Activated CD4-positive, CD25-positive, alpha-beta regulatory T cell treated with anti-CD3 and anti-CD28 coated beads, Interleukin-2, amount 50 U/mL, for 24 hours (primary cell): ENCODE measurements at places on chromosomes 12 and 14.
A peak's percentile ranks its signal among the peaks of the same experiment; 100 is the strongest.

GRCh38 chr12:118188690-118189371 is 52.9 kb downstream of the PEBP1 start:
- ATAC-seq: no peak

- ATAC-seq: no peak
Measured at GRCh38 chr12:73106896-73107295, 834.7 kb downstream of the TRHDE start.

- no peak for ATAC-seq
Measured at GRCh38 chr12:2372178-2372577, 319.4 kb downstream of the CACNA1C start.

DNA sequence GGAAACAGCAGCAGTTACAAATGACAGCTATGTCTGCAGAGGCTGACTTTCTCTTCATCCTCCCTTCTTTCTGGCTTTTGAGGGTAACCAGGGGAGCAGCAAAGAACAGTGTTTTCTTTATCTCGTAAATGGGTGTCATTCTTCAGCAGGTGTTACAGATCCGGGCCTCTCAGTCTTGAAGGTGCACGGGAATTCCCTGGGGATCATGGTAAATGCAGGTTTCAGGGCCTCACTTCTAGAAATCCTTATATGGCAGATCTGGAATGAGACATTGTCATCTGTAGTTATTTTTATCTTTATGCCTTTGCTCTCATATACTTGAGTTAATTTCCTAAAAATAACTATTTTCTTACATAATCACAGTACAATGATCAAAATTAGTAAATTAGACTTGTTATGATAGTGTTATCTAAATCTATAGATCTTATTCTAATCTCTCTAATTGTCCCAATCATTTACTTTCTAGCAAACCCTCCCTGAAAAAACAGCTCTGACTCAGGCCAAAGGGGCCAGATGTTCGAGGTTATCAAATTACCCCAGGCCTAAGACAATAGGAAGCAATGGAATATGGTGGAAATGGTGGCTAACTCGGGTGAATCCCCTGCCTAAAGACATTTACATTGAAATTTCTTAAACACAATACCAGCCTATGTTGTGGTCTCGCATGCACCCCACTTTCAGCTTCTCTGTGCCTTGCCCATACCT is 145.0 kb downstream of the CAND1 start:
- ATAC-seq: no peak

- no peak for ATAC-seq
Measured at GRCh38 chr12:2334689-2335088, 281.9 kb downstream of the CACNA1C start.

- no peak for ATAC-seq
Measured at GRCh38 chr12:16238661-16239060, 38.8 kb downstream of the SLC15A5 start.

- ATAC-seq: peak; percentile 63
Measured at GRCh38 chr14:64303471-64303917, 9.3 kb upstream of the ESR2 start.

DNA sequence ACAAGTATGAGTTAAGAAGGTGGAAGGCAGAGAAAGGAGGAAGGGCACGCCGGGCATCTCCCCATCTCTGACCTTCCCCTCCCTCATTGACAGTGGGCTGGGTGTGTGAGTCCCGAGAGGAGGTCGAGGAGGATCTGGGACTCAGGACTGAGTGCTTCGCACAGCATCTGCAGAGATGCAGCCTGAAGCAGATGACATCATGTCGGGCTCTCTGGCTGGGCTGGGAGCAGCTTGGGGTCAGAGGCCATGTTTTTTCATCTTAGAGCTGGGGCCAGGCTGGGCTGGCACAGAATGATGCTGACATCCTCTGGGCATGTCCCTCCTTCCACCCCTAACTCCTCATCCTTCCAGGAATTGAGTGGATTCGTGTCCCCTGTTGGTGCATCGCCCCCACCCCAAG is 43.5 kb downstream of the CMKLR1 start:
- no peak for ATAC-seq

DNA sequence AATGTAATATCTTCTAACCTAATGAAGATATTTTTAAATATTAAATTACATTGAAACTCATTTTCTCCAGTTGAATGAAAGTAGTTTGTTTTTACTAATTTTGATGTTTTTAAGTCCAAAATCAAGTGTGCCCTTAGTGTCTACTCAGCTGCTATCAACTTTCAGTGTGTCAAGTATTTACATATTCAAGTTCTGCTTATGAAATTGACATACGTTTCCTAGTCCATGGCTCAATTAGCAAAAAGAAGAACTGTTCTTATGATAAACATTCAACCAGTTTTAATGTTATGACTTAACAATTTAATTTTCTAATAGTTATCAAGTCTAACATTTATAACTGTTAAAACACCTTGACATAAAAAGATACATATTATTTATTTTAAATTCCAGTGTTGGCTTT is 137.1 kb downstream of the DUSP6 start:
- no peak for ATAC-seq

DNA sequence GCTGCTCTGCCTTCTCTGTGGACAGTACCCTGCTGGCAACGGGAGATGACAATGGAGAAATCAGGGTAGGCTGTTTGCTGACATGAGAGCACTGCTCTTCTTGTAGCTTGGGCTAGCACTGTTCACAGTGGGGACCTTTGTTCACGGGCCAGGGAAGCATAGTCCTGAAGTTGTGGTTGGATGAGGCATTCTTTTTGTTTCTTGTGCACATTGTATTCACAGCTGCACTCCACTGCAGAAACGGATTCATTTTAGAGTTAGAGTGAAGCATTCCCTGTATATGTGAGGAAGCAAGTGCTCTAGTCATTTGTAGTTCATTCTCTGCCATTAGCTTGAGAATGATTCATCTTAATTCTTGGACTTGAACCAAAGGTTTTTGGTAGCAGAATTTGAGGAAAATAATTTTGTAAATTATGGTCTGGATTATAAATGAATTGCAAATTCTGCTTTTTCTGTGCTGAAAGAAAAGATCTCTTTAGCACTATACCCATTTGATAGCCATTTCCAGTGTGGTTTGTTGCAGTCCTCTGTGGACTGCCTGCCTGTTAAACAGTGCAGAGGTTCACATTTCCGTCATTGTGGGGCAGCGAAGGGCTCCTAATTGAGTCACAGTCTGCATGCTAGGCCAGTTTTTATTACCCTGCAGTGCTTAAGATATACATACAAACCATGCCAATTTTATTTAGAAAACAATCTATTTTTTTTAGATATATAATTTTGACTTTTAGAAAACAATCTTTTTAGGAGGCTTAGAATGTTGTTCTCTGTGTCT is 80.6 kb downstream of the APAF1 start:
- ATAC-seq: peak; percentile 58

DNA sequence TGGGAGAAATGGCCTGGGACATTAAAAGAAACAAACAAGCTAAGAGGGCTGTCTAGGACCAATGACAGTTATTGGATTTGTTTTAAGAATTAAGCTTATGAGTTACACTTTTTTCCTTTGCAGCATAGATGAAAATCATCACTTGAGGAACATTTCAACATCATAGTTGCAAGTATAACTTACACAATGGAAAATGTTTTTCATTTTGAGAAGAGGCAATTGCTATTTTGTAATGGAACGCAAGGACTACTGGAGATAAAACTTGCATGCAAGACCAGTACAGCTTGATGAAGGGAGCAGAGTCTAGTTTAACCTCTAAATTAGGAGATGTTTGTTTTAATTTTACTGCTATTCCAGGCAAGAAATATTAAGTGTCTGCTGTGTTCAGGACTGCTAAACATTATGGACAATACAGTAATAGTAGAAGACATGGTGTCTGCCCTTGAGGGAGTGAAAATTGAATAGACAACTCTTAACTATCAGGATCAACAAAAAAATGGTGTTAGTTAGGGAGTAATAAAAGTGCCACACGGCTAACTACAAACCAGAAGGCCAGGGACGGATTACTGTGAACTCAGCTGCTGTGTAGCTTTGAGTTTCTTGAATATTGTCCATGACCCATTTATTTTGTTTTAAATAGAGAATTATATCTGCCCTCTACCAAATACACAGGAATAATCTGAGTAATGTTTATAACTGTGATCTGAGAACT is 374.5 kb downstream of the RAD51B start:
- ATAC-seq: no peak

DNA sequence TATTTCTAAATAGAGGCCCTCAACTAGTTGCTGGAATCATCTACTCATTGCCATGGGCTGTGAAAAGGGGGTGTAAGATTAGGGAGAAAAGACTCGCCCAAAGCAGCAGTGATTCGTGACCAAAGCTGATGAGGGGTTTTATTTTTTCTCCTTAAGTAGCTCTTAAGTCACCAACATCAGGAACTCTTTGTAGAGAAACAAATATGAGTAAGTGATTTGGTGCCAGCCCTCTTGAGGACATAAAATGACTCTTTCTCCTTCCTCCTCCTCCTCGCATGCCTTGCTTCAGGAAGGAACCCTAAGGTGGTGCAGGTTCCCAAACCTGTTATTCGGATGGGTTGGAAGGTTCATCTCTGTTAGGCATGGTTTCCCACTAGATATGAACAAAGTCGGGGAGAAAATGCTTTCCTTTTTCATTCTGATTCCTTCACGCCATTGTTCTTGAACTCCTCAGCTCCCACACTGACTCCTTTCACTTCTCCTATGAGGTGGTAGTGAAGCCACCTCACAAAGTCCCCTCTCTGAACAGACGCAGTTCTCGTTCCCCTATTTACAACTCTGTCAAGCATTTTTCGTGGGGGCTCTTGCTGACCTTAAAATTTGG is 113.4 kb downstream of the ETV6 start:
- ATAC-seq: no peak

DNA sequence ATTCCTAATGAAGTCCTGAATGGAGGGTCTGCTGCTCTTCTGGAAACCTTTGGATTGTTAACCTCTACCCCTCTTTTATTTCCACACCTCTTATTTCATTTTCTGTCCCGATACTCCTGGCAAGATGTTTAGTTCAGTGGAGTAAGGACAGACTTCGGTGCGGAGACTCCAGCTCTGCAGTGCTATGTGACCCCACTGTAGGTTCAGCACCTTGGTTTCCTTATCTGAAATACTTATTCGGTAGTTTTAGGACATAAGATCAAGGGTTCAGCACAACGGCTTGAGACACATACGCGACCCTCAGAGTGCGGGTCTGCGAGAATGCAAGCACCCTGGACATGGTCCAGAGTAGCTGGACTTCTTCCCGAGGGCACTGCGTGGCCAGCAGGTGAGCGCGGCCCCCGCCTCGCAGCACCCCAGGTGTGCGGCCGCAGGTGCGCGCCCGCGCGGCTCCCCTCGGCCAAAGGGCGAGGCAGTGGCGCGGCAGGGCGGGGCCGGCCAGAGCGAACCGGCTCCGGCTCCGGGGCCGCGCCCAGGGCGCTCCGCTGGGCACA is 465 bp upstream of the FGD4 start:
- no peak for ATAC-seq

- ATAC-seq: no peak
Measured at GRCh38 chr14:103488071-103488470, 34.6 kb downstream of the CKB start.

DNA sequence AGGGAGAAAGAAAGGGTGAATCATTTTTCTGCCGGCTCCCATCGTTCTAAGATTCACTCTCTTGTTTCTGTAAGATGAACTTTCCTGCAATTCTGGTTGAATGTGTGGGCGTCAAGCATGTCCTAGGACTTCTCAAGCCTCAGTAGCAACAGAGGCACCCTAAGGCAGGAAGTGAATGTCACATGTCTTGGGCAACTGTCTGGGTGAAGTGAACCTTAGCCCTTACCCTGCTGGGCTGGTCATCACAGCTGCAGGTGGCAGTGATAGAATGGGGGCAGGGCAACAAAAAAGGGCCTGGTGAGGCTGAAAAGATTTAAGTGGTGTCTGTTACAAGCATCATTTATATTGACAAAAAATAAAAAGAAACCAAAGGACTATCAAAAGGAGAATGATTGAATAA is 45.9 kb upstream of the CAND1 start:
- no peak for ATAC-seq

DNA sequence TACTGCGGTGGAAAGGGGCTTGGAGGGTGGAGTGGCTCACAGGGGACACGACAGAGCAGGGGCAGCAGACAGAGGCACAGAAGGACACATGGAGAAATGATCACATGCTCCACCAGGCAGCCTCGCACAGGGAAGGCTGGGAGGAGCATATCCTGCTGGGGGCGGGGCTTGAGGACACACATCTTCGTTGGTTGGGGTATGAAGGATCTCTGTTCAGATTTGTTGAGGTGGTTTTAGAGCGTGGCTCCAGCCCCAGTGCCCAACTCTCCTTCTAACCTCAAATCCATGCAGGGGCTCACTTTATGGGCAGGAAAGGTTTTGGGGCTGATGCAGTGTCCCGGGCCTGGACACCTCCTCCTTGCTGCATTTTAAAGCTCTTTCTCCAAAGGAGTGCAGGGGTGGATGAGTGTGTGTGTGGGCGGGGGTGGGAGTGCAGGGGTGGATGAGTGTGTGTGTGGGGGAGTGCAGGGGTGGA is 733 bp upstream of the P3H3 start:
- ATAC-seq: no peak

- ATAC-seq: no peak
Measured at GRCh38 chr12:103632554-103633216, 45.6 kb downstream of the STAB2 start.

DNA sequence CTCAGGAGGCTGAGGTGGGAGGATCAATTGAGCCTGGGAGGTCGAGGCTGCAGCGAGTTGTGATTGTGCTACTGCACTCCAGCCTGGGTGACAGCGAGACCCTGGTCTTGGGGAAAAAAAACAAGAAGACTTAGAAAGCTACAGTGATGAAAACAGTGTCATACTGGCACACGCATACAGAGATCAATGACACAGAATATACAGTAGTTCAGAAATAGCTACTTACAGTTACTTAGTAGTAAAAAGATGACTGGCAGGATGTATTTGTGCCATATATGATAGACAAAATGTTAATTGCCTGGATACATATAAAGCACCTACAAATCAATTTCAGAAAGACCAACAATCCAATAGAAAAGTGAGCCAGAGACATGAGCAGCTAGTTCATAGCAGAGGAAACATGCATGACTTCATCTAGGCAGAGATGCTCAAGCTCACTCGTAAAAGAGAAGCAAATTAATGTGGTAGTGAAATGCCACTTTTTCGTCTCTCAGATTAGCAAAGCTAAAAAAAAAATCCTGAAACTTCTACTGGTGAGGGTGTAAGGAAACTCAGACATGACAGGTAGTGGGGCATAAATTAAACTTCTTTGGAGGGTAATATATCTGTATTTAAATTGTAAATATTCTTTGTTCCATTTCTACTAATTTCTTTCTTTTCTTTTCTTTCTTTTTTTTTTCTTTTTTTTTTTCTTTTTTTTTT is 2.5 kb upstream of the ALDH2 start:
- no peak for ATAC-seq

GRCh38 chr12:4830556-4831210 is 79.0 kb upstream of the KCNA1 start:
- no peak for ATAC-seq

DNA sequence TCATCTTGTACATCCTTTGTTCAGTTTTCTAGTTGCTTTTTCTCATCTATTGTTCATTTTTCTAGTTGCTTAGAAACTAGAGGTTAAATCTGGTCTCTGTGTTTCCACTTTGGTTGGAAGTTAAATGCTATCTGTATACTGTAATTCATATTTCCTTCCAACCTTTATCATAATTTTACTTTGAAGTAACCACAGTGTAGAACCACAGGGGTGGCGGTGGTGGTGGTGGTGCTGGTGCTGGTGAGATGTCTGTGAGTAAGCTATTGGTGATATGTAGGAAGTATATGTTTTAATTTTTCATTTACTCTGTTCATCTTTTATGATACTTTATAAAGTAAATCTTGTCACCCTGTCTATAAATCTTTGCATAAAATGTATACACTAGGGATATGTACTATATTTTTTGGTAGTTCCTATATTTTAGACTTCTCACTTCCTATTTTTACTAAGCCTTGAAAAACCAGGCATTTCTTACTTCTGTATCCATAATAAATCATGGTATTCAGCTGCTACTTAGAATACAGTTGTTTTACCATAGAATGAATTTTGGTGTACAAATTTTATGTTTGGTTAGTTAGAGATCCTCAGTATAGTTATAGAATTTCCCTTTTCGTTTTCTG is 31.9 kb downstream of the CCDC91 start:
- ATAC-seq: peak; percentile 55
